ENCODE measurements at places on chromosomes 3 and 15.

DNA sequence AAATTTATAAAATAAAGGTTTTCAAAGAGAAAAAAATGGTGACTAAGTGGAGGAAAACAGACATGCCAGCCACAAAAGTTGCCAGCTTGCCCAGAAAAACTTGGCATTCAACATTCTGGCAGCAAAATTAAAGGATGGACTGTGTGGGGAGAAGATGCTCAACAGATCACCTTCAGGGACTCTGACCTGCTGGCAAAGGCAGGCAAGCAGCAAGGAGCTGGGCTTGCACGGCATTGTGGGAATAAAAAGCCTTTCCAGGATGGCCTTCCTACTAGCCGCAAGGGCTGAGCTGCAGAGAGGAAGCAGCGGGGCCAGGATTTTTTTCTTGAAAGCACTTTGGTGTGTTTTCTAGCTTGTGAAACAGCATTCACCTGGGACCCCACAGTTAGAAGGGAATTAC is 101.9 kb upstream of the CACNA2D3 start:
- no peak for DNase-seq

DNA sequence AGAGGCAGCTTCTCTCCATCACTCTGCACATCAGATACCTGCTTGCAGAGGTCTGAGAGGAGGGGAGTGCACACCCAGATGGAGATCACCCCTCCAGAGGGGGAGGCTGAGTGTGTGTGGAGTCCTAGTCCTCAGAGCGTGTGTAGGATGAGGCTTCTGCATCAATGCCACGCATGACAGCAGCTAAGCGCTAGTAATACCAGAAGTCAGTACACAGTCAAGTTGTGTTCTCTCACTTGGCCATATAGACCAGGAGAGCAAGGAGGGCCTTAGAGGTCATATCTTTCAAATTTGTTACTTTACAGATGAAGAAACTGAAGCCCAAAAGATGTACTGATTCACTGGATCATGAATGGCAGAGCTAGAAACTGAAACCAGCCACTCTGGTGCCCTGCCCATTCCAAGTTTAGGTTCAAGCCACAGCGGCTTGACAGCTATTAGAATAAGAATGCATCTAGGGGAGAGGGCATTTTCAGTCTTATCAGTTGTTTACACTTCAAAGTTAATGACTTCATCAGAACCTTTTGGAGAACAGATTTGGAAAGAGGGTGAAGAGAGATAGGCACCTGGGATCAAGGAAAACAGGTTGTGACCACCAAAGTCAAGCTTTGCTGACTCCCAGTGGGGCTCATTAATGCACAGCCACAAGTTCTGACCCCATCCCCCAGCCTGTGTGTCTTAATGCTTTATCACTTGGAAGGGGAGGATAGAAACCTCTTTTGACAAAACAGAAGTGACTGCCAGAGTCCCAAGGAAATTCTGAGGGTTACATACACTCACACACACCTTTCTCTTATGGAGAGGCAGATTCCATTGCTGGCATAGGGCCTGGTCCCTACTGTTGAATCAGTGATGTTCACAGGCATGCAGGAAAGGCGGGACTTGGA is 310.3 kb downstream of the CHST2 start:
- DNase-seq = no peak

DNA sequence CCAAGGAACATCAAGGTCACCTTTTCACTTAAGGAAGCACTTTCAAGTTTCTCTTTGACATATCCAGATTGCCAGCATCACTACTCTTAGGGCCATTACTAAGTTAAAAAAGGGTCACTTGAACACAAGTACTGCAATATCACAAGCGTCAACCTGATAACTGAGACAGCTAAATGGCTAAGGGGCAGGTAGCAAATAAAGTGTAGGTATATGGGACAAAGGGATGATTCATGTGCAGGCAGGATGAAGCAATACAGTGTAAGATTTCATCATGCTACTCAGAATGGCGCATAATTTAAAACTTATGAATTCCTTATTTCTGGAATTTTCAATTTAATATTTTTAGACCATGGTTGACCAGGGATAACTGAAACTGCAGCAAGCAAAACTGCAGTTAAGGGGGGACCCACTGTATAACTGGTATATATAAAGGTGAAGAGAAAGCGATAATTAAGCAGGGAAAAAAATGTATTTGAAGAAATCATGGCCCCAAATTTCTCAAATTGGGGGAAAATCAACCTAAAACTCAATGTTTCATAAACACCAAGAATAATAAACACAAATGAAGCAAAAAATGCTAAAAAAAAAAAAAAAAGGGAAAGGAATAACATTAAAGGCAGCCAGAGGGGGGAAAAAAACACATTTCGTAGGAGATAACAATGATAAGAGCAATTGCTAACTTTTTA is 13.1 kb downstream of the CCR1 start:
- DNase-seq = no peak

DNA sequence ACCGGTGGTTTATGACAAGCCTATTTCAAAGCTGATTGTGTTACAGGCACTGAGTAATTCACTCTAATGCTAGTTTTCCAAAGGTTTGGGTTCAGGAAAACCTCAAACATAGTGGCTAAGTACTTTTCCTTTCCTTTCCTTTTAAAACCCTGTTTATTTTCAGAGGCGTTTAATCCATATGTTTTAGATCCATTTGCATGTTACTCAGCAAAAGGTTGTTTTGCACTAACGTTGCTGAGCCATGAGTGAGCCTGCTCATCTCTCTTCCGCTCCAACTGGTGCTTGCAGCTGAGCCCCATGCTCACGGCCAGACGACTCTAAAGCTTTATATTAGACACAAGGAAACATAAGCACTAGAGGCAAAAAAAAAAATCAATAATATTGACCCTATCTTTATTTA is 9.4 kb downstream of the CEMIP start:
- DNase-seq = no peak

- no peak for DNase-seq
These were observed 50.1 kb downstream of the KCNMB3 start for GRCh38 chr3:179200790-179201189.

- DNase-seq = no peak
These were observed 71.5 kb downstream of the SEMA5B start for GRCh38 chr3:122955916-122956692.

- DNase-seq = no peak
These were observed 64.3 kb downstream of the OSTN start for GRCh38 chr3:191263365-191263764.

- DNase-seq = no peak
These were observed at the start of gene LIPH for GRCh38 chr3:185552358-185552877. Gene LIPH, minus strand, starts transcription at chr3:185552588. Its CDS starts 117 bp downstream, at chr3:185552471.

- no peak for DNase-seq
These were observed 5.7 kb downstream of the NTRK3 start for GRCh38 chr15:88250826-88251225.

- no peak for DNase-seq
These were observed 188.4 kb downstream of the RAP2B start for GRCh38 chr3:153350420-153350819.

- no peak for DNase-seq
These were observed 7.1 kb upstream of the CNTN3 start for GRCh38 chr3:74621581-74621980.

- no peak for DNase-seq
These were observed 38.9 kb downstream of the MDFIC2 start for GRCh38 chr3:70273492-70273891.

DNA sequence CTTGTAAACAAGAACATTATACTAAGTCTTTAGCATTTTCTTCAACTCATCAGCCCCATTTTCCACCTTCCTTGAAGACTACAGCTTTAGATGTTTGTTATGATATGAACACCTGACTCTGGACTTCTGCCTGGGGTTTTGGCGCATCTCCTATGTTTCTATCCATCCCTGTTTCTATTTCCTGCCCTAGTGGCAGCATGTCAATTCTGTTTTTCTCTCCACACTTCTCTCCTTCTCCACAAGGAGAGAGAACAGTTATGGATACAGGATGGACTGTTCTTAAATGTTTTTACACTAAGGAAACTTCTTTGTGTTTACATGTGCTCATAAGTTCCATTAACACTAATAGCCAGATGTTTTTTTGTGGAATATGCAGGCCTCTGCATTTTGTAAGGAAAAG is 423.3 kb upstream of the IL12A start:
- DNase-seq = no peak

GRCh38 chr3:160343132-160343531 is 55.9 kb downstream of the IFT80 start:
- DNase-seq = no peak

- no peak for DNase-seq
These were observed 18.7 kb upstream of the PDE8A start for GRCh38 chr15:84962955-84963354.
